ENCODE measurements at places on chromosomes 1 and 21.
A peak's percentile ranks its signal among the peaks of the same experiment; 100 is the strongest.

DNA sequence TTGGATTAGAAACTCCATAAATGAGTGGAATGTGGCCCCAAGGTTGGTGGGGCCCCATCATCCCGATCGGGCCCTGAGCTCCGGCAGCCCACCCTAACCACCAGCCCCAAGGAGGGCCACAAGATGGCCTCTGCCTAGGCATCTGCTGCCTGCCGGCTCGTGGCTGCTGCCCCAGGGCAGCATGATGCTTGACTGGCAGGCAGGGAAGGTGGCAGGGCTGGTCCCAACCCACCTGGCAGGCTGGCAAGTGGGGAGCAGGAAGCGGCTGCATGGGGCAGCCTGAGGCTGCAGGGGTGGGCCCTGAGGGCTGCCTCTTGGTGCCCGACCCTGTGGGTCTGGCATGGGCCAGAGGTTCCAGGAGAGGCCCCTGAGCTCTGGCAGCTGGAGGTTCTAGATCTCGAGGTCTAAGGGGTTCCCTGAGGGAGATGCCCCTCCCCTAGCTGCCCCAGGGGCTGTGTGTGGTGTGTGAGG, 760 bp upstream of the GJC2 start:
- DNase-seq = no peak

- DNase-seq = peak; percentile 92
These were observed at the start of gene DEDD for GRCh38 chr1:161132410-161133219. DEDD (minus strand) TSS chr1:161132667; CDS start chr1:161124462, 8,205 bp downstream.

DNA sequence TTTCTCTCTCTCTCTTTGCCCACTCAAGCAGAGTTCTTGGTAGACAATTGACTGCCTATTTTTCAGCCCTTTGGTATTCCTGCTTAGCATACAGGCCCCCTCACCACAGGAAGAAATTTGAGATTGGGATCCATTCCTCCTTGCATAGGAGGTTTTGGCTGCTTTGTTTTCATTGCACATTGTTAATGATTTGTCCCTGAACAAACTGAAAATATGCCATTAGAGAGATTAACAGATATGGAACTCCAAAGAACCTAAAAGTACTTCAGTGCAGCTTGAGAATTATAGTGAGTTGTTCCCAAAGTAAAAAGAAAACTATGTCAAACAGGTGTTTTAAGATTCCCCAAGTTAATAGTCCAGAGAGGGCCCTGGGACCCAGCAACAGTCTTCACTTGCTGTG, 200.0 kb downstream of the TTLL7 start:
- DNase-seq = no peak

- DNase-seq = no peak
These were observed 1.6 kb upstream of the DDX59 start for GRCh38 chr1:200671235-200671786.

GRCh38 chr1:169944621-169945020, 50.9 kb upstream of the SCYL3 start:
- no peak for DNase-seq

- no peak for DNase-seq
These were observed 54.2 kb upstream of the TNR start for GRCh38 chr1:175797576-175797975.

DNA sequence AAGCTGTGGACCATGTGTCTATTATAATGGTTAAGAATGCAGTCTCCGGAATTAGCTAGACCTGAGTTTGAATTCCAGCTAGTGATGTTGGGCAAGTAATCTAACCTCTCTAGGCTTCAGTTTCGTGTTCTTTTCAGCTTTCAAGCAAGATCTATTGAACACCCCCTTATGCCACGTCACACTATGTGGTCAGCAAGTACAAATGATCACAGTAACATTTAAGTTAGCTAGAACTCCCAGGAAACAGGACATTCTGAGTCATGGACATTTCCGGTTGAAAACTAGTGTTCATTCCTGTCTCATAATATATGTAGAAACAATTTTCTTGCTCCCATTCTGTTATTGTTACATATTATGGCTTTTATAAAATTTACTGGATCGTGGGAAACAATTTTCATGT, 34.0 kb upstream of the NHLH2 start:
- DNase-seq = no peak

DNA sequence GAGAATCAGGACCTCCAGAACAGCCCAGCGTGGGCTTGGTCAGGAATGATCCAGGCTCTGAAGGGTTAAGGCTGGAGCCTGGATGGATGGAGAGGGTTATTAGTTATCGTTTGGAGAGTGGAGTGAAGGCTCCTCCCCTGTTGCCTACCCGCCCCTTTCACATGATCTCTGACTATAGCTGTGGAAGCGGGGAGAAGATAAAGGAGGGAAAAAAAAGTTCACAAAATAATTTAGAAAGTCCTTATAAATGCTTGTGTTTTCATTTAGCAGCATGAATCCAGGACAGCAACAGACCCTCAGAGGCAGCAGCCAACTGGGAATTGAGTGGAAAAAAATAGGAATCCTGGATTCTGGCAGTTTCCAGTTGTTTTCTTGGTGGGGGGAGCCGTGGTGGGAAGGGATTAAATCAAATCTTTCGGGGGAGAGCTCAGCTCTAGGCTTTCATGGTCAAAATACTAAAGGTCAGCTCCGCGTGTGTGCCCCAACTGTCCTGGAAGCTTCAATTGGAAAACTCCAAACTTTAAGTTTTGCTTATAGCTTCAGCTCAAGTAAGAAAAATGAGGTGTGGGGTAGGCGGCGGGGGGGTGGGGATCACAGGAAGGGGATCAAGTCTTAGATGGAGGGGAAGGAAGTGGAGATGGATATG, 595 bp upstream of the DDR2 start:
- DNase-seq = no peak

DNA sequence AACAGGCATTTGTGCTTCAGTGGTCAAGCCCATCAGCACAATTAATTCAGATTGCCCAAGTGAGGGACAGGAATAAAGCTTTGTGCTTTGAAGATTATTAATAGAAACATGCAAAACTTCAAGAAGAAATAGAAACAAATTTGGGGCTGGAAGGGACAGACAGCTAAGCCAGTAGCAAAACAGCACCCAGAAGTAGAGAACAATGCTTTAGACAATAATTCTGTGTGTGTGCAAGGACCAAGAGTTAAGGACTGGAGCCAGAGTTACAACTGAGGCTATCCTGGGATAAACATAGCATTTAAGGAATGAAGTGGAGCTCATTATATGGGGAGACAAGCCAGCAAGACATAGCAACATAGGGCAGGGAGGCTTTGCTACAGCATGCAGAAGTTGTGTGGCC, 251.9 kb upstream of the DAB1 start:
- no peak for DNase-seq

DNA sequence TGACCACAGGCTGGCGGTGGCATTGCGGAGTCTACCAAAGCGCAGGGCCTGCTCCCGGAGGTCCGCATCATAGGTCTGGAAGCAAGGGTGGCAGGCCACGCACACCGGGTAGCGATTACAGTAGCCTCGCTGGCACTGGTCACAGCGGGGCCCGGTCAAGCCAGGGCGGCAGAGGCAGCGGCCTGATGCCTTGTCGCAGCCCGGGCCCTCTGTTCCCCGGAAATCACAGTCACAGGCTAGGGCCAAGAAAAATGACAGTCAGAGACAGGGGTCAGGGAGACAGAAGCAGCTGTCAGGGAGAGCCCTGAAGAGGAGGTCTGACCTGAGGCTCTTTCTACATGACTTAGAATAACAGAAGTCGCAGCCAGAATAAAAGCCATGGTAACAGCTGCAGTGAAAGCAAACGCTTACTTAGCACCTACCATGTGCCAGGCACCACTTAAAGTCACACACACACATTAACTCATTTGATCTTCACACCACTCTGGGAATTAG, 26.4 kb downstream of the LAMB3 start:
- DNase-seq = no peak

DNA sequence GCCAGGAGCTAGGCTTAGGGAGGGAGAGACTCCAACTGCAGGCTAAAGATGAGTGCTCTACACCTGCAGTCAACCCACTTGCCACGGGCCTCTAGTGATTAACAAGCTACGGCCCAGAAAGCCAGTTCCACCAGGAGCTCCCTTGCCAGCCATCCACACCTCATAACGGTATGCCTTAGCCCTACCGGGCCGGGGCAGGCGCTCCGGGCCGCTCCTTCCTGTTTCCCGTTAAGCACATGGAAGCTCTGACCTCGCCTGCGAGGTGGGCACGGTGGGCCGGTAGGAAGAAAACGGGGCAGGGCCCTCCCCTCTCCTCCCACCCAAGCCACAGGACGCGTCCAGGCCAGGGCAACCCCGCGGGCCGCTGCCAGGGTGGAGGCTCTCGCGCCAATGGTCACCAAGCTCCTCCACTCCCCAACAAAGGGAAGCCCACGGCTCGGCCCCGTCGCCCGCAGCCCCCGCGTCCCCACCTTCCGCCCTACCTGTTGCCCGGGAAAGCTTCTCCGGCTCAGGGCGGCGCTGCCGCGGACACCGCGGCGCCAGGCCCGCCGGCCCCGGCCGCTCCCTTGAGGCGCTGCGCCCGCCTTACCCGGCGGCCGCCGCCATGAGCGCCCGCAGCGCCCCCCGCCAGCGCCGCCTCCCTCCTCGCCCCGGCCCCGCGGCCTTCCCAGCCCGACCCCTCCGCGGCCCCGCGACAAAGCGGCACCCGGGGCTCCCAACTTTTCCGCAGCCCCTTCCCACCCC, 627 bp downstream of the CERS2 start:
- peak; percentile 52 for DNase-seq

GRCh38 chr1:202143768-202144401, 652 bp downstream of the ARL8A start:
- DNase-seq = no peak

DNA sequence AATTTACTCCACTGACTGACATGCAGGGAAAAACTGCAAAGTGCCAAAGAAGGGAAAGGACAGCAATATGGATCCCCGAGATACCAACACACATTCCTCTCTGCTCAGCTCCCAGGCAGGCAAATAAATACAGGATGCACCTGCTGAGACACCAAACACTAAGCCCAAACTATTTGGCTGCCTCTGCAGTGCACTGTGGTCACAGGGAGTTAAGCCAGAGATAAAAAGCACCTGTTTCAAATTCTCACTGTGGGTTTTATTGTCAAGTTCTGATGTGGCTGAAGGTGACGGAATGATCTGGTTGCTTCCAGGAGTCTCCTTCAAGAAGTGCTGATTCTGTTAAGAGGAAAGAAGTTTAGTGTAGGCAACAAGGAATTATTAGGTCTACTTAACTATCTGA, 17.7 kb downstream of the TEX38 start:
- no peak for DNase-seq

DNA sequence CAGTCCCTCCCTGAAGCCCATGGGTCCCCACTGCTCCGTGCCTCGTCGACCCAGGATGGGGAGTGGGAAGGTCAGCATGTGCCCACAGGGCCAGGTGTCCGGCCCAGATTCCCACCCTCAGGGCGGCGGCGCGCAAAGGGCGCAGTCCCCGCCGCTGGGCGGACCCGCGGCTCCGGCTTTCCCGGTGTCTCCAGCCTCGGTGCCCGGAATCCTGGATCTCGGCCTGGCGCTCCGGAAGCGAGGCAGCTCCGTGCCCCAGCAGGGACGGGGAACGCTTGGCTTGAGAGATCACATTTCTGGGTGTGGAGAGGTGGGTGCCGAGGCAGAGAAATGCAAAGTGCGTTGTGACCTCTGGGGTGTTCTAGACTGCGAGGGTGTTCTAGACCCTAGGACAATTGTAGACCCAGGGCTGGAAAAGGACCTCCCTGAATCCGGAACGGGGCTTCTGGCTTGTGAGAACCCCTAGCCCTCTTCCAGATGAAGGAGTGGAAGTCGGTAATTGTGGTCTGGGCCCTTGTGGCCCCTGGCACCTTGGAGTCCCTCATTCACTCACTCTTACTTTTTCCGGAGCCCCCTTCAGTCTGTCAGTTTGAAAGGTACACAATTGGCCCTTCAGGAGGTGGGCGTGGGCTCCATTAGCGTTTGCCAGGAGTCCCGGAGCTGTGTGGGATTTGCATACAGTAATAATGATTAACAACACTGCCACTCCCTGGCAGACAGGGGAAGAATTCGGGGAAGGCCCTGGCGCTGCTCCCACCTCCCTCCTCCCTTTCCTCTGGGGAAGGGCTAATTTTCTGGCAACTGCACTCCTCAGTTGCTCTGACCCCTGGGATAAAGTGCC, 1.6 kb upstream of the KCND3 start:
- peak; percentile 71 for DNase-seq

GRCh38 chr1:94092210-94092613, 28.7 kb downstream of the ABCA4 start:
- no peak for DNase-seq

Data from caudate nucleus (tissue), 63 donors.